ENCODE measurements at places on chromosomes 4 and X. TPM values are rescaled to one million over a fixed set of nuclear protein-coding genes. Genes with fewer than 3 reads are reported as not detected.

Gene SERPINA7
- total RNA-seq = not detected

Gene ERAS
- total RNA-seq = 0.15 TPM

Gene NXF2B
- not detected for total RNA-seq

Gene SYN1
- 0.15 TPM for total RNA-seq

Gene MID2
- 7.6 TPM for total RNA-seq

Gene VEGFC
- total RNA-seq = 14.7 TPM

Gene VCX2
- not detected for total RNA-seq

Gene ZDHHC15
- not detected for total RNA-seq

Gene AREG
- total RNA-seq = 66.7 TPM

All from A549 treated with CORT108297 at 1 μM for 4 hours (cell line).